ENCODE measurements at places on chromosomes 2 and 18.

GRCh38 chr2:168210895-168211570 lies 36.4 kb downstream of the STK39 start:
- DNase-seq: no peak

DNA sequence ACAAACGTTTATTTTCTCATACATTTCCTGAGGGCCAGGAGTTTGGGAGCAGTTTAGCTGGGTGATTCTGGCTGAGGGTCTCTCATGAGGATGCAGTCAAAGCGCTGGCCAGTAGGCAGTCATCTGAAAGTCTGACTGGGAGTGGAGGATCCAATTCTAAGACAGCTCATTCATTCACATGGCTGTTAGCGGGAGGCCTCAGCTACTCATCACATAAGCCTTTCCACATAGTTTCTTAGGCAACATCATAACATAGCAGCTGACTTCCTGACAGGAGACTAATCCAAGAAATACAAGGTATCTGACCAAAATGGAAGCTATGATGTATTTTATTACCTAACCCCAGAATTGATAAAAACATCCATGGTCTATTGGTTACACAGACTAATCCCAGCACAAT lies 2.9 kb upstream of the MRPL44 start:
- DNase-seq: no peak

DNA sequence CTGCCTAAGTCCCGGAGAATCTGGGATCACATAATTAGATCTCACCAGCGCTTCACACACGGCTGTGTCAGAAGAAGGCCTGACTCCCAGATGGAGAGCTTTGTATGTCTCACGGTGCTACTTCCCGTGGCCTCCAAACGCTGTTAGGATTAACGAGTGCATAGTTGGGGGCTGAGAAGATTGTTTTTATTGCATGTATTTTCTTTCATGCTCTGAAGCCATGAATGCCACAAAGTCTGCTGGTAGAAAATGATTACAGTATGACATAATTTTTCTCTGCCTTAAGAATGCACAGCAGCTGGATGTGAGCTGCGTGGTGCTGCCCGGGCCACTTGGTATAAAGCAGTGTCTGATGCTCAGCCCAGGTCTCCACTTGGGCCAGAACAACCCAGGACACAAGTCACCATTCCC lies 166.5 kb downstream of the SEPTIN10 start:
- no peak for DNase-seq

- DNase-seq: no peak
Observed at GRCh38 chr2:64470766-64471295, 16.9 kb downstream of the LGALSL start.

- no peak for DNase-seq
Observed at GRCh38 chr2:31136732-31137131, 1.5 kb downstream of the GALNT14 start.

GRCh38 chr2:107305966-107306365 lies 420.0 kb upstream of the ST6GAL2 start:
- DNase-seq: no peak

GRCh38 chr18:69574401-69574800 lies 173.7 kb downstream of the DOK6 start:
- DNase-seq: no peak

- no peak for DNase-seq
Observed at GRCh38 chr18:5894611-5895298, 567 bp downstream of the TMEM200C start.

DNA sequence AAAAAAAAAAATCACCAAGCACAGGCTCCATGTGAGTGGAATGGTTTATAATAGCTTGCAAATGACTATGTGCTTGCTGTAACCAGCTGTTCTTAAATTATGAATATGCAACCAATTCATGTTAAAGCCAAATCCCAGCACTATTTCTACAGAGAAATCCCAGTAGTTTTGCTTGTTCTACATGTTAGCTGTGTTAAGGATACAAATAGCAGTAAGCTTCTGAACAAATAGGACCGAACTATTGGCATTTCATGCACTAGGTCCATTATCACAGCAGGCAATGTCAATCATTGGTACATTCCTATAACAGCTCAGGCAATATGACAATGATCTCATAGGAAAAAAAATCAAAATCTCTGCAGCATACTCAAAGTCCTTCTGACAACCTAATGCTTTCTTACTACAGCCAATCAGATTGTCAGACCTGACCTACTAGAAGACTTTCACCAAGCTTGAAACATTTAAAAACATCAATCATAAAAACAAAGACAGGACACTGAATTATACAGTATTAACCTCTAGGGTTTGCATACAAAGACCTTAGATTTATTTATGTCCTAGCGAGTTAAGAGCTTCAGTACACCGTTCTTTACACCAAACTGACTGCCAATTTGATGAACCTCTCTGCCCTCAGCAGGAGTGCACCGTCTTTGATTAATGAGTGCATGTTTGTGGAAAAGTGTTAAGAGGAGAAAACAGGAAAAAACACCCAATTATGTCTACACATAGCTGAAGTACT lies 6.4 kb downstream of the BAZ2B start:
- DNase-seq: no peak

DNA sequence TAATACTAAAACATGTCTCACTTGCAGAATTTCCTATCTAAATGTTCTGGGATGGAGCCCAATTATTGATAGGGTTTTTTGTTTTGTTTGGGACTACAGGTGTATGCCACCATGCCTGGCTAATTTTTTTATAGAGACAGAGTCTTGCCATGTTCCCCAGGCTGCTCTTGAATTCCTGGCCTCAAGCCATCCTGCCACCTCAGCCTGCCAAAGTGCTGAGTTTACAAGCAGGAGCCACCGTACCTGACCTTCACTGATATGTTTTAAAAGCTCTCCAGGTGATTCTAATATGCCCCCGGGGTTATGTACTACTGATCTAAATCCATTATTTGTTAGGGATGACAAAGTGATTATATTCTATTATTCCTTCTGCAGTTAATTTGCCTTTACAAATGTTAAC lies 2.2 kb downstream of the ELAC1 start:
- DNase-seq: no peak

GRCh38 chr2:200021449-200022114 lies 66.2 kb downstream of the MAIP1 start:
- DNase-seq: no peak

DNA sequence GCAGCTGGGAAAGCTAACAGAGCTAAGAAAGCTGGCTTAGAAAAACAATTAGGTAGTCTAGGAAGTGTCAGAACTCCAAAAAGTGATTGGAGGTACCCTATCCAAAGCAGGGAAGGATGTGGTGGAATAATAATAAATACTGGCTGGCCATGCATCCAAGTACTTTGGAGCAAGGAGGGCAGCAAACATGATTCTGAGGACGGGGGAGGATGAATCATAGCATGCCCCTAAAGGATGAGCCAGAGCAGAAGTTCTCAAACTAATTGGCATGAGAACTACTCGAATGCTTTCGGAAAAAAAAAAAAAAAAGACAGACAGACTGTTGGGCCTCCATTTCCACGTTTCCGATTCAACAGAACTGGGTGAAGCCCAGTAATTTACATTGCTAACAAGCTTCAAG lies 2.4 kb downstream of the CWC22 start:
- no peak for DNase-seq

- no peak for DNase-seq
Observed at GRCh38 chr18:46031741-46032140, 40.3 kb downstream of the PSTPIP2 start.

DNA sequence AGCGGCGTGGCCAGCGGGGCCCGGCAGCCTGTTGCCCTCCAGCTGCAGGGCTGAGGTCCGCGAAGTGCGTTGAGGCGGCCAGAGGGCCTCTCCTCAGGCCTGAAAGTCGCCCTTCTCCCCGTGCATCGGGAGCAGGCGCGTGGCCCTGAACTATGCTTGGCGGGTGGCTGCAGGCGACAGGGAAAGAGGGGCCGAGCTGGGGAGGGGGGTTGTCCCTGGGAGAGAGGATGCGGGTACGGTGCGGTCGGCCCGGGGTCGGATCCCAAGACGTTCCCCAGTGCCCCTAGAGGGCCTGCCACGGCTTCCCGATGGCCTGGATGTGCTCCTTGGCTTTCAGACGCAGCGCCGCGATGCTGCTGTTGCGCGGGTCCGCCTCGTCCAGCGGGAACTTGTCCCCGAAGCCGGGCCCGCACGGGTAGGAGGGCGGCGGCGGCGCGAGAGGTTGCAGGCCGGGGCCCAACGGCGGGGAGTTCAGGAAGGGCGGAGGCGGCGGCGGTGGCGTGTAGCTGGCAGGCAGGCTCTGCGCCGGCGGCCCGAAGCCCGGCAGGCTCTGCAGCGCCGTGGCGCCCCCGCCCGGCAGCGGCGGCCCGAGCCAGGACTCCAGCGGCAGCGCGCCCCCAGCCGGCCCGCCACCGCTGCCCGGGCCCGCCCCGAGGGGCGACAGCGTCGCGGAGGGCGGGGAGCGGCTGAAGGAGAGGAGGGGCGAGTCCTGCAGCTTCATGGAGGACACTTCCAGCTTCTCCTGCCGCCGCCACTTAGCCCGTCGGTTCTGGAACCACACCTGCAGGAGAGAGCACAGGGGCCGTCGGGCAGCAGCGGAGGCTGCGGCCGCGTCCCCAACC lies 4.3 kb downstream of the RAX start:
- no peak for DNase-seq

DNA sequence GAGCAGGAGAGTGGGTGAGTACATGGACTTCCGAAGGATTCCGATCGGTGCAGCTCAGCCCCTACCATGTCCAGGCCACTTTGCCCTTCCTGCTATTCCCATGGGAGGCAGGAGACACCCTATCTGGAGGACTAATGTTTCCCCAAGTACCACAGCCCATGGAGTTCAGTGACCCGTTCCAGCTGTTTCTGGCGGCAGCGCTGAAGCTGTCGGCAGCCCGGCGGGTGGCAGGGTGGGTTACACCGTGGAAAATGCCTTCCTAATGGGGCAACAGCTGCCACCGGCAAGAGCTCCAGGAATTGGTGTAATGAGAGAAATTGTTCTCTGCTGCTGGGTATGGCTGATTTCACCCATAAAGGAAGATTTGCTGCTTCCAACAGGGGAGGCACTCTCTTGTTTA lies 98.3 kb downstream of the MYCN start:
- DNase-seq: no peak

GRCh38 chr2:71687412-71687811 lies 234.1 kb downstream of the DYSF start:
- no peak for DNase-seq

GRCh38 chr2:176508984-176509740 lies 239.9 kb downstream of the MTX2 start:
- DNase-seq: no peak

- DNase-seq: no peak
Observed at GRCh38 chr2:57720728-57721627, 325.6 kb upstream of the VRK2 start.

DNA sequence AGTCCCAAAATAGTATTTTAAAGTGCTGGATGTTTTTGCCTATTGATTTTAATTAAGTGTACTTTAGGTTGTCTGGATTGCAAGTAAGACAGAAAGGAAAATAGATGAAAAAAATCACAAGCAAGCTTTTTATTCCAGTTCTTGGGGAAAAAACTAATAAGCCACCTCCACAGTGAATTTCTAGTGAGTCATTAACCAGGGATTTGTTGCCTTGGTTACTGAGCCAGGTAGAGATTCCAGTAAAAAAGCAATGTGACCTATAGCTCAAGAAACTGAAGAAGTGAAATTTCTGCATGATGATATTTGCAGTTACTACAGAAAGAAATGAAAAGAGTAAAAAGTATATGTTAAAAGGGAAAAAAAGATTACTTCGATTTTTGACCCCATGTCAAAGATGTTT lies 160.6 kb downstream of the METTL4 start:
- DNase-seq: no peak

DNA sequence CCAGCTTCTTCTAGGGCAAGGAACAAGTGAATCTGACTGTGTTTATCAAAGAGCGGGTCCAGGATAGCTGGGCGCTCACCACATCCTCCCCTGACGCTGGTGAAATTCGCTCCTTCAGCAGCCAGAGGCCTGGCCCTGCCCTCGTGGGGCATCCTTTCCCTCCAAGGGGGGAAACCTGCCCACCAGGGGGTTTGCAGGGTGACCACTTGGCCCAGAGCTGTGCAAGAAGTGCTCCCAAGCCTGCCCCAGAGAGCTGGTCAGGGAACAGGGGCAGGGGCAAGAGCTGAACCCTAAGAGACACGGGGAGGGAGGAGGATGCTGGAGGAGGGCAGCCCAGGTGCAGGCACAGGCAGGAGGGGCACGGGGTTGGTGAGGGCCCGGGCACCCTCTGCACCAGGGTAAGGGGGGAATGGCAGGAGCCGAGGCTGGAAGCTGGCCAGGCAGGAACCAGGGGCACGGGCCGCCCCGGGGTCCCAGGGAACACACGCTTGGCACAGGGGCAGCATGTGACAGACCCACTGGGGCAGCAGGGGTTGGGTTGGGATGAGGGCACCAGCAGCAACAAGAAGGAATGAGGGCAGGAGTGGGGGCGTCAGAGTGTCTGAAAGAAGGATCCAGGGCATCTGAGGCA lies 2.8 kb upstream of the GPR55 start:
- DNase-seq: no peak

GRCh38 chr2:205673312-205673711 lies 9.0 kb upstream of the NRP2 start:
- no peak for DNase-seq

- no peak for DNase-seq
Observed at GRCh38 chr2:20612925-20613916, 37.7 kb downstream of the HS1BP3 start.

- no peak for DNase-seq
Observed at GRCh38 chr2:43425659-43426058, 170.2 kb downstream of the THADA start.

GRCh38 chr18:70284976-70285620 lies 3.7 kb upstream of the SOCS6 start:
- DNase-seq: no peak

GRCh38 chr18:42644729-42645131 lies 470.8 kb downstream of the RIT2 start:
- DNase-seq: no peak

Measured in stimulated activated CD4-positive, alpha-beta T cell treated with anti-CD3 and anti-CD28 coated beads, Interleukin-15, amount 100 ng/mL, for 1 hour (primary cell).